ENCODE measurements at places on chromosomes 5 and 9.

- DNase-seq = peak; percentile 61
Measured at GRCh38 chr5:142816531-142817430, 46.6 kb downstream of the ARHGAP26 start.

DNA sequence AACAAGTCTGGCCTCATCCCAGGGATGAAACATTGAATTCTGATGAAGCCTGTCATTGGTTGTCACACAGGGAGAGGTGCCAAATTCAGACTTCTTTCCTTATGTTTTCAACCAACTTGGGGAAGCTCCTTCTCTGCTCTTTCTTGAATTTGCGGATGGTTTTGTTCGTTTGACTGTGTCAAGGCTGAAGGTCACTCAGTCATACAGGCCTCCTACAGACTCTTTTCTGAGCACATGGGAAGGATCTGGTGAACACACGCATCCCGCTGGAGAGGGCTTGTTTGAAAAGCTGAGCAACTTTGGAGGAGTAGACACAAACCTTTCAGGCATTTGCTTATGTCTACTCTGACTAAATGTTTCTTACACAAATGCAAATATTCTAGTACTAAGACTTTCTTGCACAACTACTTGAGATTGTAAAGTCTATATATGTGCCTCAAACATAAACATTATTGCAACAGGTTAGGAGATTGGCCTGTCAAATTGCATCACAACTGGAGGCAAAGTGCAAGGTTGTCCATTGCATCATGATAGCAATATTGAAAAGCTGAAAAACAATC, 151.5 kb upstream of the NR3C1 start:
- DNase-seq = no peak

DNA sequence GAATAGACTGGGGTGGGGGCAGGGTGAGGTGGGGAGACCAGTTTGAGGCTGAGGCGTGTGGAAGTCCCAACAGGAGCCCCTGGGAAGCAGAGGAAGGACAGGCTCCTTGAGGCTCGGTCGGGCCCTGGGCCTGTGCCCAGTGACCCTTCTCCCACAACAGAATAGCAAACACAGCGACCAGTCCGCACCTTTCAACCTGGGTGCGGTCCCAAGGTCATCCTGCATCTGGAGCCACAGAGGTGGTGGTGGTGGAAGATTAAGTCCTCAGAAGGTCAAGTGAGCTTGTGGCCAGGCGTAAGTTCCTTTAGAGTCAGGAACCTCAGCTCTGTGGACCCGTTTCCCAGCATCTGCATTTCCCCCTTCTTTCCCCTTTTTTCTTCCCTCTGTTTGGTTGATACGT, 26.0 kb upstream of the ARAP3 start:
- DNase-seq = no peak

DNA sequence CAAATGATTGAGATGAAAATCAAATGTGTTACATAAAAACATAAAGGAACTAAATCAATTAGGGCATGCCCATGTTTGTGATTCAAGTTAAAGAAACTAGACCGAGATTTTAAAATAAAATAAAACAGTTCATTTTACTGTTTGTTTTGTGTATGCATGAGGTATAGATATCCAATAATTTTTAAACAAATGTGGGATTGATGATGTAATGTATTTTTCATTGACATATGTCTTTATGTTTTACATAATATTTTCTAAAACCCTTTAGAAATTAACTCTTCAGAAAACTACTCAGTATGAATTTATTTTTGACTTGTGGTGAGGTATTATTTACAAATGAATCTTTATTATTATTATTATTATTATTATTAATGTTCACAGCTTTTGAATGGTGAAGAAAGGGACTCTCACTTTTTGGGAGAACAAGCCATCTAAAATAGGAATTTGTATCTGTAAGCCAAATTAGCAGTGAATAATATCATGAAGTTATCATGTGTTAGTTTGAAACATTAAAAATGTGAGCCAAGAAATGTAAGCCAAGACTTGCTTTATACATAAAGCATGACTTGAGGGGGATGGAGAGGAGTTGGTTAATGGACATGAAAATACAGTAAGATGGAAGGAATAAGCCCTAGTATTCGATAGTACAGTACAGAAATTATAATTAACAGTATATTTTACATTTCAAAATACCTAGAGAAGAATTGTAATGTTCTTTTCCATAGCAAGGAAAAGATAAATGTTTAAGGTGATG, 355.0 kb downstream of the CDH10 start:
- DNase-seq = no peak

- DNase-seq = no peak
Measured at GRCh38 chr5:83701886-83702285, 18.8 kb downstream of the HAPLN1 start.

DNA sequence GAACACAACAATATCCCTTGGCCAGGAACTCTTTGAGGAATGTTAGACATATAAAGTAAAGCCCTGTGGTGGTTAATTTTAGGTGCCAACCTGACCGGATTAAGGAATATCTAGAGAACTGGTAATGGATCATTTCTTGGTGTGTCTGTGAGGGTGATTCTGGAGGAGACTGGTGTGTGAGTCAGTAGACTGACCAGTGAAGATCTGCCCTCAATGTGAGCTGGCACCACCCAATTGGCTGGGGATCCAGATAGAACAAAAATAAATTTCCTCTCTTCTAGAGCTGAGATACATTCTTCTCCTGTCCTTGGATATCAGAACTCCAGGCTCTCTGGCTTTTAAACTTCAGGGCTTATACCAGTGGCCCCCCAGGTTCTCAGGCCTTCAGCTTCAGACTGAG, 56.2 kb upstream of the TNPO1 start:
- peak; percentile 61 for DNase-seq

All from AG08395 (cell line).